ENCODE measurements at places on chromosomes 3 and 15. TPM values are rescaled to one million over a fixed set of nuclear protein-coding genes. Genes with fewer than 3 reads are reported as not detected.

GRCh38 chr3:111923095-111923771, 55.6 kb upstream of the ABHD10 start:
- no peaks in the 10 kb centered on the region for H3K36me3 ChIP-seq
- no peak overlapping the region for H3K4me3 ChIP-seq
- no peaks in the 10 kb centered on the region for H3K27me3 ChIP-seq
- H3K4me1 ChIP-seq: no peaks in the 10 kb centered on the region
- H3K27ac ChIP-seq: no peak overlapping the region

DNA sequence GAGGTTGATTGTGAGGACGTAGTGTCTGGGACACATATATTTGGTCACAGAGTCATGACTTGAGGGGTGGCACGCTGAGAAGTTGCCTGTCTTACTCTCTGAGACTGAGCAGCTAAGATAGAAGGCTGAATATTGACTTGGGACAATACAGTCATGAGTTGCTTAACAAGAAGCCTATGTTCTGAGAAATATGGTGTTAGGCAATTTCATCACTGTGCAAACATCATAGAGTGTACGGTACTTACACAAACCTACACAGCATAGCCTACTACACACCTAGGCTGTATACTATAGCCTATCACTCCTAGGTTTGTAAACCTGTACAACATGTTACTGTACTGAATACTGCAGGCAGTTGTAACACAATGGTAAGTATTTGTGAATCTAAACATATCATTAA, 30.3 kb upstream of the SPESP1 start:
- H3K4me3 ChIP-seq: no peak overlapping the region
- no peaks in the 10 kb centered on the region for H3K27me3 ChIP-seq
- no peak for DNase-seq

The EFCAB12 gene
- total RNA-seq: 1.0 TPM

- no peak for DNase-seq
- H3K27ac ChIP-seq: peak overlapping the region; percentile 33
- no peaks in the 10 kb centered on the region for H3K27me3 ChIP-seq
- H3K4me1 ChIP-seq: no peaks in the 10 kb centered on the region
- no peak overlapping the region for H3K4me3 ChIP-seq
- no peaks in the 10 kb centered on the region for H3K36me3 ChIP-seq
Observed at GRCh38 chr3:175005193-175005592, 146.1 kb downstream of the NAALADL2 start.

GRCh38 chr3:41164777-41165176, 34.5 kb upstream of the CTNNB1 start:
- H3K4me1 ChIP-seq: no peaks in the 10 kb centered on the region
- no peaks in the 10 kb centered on the region for H3K36me3 ChIP-seq
- H3K27me3 ChIP-seq: no peaks in the 10 kb centered on the region
- no peak overlapping the region for H3K27ac ChIP-seq
- no peak overlapping the region for H3K4me3 ChIP-seq

Measured in breast epithelium (tissue), 4 donors.